Spinal cord (tissue), 10 donors: ENCODE measurements at places on chromosomes 1 and 21. TPM values are rescaled to one million over a fixed set of nuclear protein-coding genes. Genes with fewer than 3 reads are reported as not detected.

Gene RHOU
- 47.3 TPM for total RNA-seq

Gene CHIT1
- 0.55 TPM for total RNA-seq

Gene CELA3B
- not detected for total RNA-seq

Gene ZNF670
- 6.7 TPM for total RNA-seq

- no peak for DNase-seq
Observed at GRCh38 chr21:30839304-30839703, 9.7 kb upstream of the KRTAP7-1 start.

DNA sequence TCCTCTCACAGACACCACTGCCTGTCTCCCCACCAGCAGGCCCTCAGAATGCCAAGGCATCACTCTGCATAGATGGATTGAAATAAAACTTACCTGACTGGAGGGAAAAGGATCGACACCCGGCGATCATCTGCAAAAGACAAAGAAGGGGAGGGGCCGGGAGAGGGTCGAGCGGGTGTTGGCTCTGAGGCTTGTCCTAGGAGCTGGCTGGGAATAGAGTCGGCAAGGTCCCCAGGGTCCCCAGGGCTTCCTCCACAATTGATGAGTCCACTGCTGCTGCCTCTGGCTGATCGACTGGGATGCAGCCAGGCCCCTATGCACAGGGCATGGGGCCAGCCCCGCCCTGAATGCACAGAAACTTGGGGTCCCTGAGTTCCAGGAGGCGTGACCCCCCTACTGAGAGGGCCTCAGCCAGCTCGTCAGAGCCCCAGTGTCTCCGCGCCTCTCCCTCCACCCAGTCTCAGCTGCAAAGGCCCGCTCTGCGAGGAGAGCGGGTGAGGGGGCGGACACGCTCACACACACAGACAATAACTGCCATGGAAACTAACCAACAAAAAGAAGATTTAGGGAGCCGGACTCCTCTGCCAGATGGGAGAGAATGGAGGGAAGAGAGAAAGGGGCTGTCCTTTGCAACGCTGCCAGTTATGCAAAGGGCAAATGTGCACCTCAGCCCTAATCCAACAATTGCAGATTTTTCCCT is at the start of gene KLHDC8A:
KLHDC8A (minus strand) TSS at position 483 of the 700 bp plus-strand sequence. CDS start 13,318 bp downstream, outside the sequence.
- peak; percentile 72 for DNase-seq
